HS-27A (cell line): ENCODE measurements at places on chromosomes 1 and 21.

DNA sequence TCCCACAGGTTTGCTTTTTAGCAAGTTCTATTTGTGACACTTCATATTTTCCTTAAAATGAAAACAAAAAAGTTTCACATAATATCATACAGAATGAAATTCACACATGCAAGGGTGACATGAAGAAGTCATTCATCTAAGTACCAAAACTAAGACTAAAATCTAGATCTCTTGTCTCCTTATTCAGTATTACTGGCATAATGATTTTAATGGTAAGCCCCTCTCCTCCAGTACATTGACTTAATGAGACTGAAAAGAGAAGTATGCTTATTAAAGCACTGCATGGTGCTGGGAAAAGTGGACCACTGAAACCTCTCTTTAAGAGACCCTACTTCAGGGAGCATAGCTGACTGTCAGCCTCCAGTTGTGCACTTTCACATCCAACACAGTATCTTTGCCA, 99.5 kb downstream of the NEGR1 start:
- no peak for DNase-seq

GRCh38 chr1:62309906-62310305, 9.3 kb downstream of the KANK4 start:
- DNase-seq, result no peak

DNA sequence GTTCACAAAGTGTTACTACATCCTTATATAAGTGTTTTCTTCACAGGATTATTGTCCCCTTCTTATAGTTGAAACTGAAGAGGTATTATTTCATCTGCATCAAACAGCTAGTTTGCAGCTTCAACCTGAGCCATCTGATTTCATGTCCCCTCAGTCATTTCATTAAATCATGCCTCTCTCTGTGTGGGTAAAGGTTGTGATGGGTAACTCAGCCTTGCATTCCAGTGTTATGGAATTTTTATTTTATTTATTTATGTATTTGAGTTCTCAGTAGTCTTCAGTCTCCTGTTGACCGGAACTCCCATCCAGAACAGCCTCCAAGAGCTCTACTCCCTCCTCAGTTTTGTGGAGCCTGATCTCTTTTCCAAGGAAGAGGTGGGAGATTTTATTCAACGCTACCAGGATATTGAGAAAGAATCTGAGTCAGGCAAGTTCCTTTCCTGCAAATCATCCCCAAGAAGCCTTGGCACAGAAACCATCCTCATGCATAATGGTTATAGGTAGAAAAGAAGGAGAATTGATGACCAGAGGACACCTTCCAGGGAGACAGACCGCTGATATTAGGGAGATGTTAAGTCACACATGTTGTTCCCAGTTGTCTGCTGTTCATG, 21.8 kb downstream of the CHD1L start:
- DNase-seq, result no peak

GRCh38 chr1:175649416-175649815, 94.0 kb downstream of the TNR start:
- DNase-seq, result no peak

DNA sequence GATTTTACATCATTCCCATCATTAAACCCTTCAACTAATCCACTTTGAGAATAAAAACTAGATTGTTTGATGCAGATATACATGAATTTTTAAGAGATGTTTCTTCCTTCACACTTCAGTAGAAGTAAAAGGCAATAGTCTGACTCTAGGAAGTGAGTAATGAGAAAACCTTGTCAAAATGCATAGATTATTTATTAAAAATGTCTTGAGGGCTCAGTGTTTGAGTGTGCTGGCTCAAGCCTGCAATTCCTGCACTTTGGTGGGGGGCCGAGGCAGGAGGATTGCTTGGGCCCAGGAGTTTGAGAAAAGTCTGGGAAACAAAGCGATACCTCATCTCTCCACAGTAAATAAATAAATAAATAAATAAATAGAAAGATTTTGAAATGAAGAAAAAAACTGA, 177.1 kb downstream of the NEGR1 start:
- DNase-seq, result no peak

DNA sequence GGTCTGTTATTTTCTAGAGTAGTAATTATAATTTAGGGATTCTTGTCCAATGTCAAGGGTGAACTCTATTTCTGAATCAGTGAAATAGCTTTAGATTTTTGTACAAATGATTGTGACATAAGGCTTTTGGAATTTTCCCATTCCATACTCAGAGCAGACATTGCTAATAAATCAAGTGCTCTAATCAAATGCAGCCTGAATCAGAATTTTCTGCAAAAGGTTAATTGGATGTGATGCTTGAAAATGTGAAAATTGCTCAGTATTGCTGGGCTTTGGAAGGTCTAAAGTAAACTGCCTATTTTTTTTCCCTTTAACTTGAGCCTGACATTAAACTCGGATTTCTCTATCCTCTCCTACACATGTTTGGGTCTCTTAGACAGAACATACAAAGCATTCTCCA, 23.2 kb downstream of the SGIP1 start:
- DNase-seq, result no peak

GRCh38 chr1:226337276-226337875, 28.4 kb upstream of the LIN9 start:
- DNase-seq, result no peak

DNA sequence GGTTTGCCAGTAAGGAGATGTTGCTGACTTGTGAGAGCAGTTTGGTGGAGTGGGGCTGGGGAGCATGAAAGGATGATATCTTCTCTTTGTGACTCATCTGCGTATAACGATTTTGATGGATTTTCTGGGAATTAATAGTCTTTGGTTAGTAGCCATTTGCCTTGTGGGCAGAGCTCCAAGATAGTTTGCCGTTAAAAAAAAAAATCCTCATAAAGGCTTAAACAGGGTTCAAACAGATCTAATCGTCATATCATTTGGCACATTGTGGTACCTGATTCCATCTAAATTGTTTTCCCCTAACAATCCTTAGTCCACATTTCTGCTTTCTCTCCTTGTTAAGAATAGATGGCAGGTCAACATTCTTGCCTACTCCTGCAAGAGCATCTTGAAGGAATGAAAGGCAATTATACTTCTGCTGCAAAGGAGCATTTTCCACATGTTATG, 168.0 kb downstream of the PPP1R12B start:
- no peak for DNase-seq

GRCh38 chr1:9651220-9651564, 339 bp upstream of the PIK3CD start:
- DNase-seq, result no peak

DNA sequence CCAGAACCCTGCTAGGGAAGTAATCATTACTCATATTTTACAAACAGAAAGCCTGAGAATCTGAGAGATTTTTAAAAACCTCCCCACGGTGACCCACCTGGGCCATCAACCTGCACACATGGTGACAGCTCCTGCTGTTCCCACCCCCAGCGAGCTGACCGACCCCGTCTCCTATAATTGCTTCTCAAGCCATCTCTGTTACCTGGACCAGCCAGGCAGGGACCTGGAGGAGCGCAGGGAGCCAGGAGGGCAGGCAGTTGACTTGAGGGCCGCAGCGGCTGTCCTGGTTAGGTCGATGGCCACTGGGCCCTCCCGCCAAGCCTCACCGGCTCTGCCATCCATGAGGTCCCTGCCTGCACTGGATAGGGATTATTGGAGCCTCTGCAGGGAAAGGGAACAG, 7.7 kb downstream of the TFF2 start:
- no peak for DNase-seq

DNA sequence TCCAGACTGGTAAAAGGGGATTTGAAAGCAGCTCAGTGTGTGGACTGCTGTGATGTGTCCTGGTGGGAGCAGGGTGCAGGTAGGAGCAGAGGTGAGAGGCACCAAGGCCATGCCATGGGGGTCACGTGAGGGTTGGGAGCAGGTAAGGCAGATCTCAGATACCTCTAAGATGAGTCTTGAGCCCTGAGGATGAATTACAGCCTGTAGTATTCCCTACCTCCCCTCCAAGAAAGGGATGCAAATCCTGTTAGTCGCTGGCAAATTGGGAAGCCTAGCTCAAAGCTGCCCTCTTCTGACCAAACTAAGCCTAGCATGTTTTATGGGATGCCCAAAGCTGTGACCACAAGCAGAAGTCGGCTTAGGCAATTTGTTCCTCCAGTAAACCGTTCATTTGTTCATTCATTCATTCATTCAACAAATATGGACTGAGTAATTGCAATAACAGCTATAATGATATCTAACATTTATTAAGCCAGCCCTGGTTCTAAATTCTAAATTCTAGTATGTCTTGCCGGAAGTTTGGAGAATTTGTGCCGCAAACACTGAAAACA, 3.9 kb upstream of the NUAK2 start:
- no peak for DNase-seq

DNA sequence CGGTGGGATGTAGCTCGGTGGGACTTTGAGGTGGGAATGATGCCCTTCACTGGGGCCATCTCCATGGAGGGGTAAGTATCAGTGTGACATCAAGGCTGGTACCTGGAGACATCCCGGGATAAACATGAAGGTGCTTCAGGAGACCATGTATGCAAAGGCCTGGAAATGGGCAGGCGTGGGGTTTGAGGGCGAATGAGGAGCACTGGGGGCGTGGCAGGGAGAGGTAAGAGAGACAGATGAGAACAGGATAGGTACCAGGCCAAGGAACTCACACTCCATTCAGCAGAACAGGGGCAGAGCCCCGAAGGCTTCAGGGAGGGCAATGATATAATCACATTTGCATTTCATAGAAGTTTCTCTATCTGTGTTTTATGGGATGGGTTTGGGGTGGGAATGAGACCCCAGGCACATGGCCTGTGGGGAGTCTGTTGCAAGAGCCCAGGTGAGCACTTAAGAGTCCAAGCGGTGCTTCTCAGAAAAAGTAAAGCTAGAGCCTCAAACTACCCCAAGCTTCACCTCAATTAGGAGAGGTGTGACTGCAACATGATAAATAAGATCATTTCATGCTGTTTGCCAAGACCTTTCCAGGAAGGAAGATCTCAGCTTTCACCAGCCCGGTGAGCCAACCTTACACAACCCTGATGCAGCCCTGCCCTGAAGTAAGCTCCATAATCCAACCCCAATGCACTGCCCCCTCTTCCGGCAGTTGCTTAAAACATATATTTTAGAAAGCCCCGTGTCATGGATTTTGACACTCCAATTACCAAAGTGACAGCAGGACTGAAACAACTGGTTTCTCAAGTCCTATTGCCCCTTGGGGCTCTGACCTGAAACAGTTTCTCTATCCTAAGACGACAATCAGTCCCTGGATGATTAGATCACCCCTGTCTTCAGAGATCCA, 7.4 kb downstream of the S100A9 start:
- no peak for DNase-seq

DNA sequence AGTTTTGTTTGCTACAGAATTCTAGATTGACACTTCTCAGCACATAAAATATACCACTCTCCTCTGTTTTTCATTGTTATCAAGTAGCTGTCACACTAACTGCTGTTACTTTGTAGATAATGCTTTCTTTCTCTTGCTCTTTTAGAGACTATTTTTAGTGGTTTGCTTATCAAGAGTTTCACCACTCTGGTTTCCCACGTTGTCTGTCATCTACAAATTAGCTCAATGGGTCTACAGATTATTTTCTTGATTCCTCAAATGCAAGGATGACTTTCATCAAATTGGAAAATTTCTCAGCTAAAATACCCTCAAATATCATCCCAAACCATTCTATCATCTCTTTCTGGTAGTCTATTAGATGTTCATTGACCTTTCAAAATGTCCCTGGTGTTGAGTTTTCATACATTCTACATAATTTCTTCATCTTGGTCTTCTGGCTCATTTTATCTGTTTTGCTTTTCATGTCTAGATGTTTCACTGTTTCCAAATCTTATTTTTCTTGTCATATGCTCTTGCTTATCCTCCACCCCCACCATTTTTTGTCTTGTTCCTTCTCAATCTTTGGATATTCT, 122.5 kb downstream of the TRIM33 start:
- no peak for DNase-seq

DNA sequence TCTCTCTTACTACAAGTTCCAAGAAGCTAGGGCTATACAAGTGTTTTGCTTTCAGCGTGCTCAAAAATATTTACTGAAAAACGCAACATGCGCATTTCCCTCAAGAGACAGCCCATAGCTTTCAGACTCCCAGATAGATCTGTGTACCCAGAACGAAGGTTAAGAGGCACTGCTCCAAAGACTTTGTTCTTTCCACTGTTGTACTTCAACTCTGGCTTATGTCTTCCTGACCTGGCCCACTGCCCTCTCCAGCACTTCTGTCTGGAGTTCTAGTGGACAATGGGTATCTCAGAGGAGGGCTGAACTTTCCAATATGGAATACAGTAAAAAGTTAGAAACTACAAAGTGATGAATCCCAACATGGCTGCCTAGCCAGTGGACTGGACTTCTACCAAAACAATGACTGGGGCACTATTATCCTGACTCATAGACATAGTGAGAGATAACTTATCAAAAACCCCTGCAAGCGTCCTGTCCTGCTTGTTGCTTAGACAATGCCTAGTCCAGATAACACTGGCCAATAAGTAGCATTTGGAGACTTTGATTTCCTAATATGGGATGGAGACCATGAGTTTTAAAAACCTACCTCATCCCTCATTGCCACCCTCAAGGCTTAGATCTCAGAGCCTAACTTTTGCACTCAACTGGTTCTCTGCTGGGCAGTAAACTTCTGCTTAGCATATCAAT, 8.8 kb upstream of the ADAR start:
- DNase-seq, result no peak
